ENCODE measurements at places on chromosomes 12 and 14. TPM values are rescaled to one million over a fixed set of nuclear protein-coding genes. Genes with fewer than 3 reads are reported as not detected.

DNA sequence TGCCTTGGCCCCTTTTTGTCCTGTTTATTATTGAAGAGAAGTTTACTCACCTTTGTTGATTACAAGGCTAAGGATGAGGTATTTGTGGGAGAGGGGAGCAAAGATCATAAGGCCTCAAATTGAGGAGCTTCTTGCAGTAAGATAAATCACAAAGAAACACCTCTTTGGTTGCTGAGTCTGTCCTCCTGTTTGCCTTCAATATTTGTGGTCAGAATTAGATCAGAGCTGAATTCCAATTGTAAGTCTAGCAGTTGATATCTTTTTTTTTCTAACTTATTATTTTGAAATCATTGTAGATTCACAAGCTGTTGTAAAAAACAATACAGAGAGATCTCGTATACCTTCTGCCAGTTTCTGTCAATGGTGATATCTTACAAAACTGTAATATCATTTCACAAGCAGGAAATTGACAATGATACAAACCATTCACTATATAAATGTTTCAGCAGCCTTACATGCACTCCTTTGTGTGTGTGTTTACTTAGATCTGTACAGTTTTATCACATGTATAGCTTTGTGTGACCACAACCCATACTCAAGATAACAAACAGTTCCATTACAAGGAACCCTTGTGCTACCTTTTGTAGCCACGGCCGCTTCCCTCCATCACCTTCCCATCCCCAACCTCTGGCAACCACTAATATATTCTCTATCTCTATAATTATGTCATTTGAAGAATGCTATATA lies 97.4 kb downstream of the KICS2 start:
- DNase-seq = no peak

- no peak for DNase-seq
Observed at GRCh38 chr12:123164710-123165261, 13.9 kb upstream of the PITPNM2 start.

GRCh38 chr12:51622564-51622963 lies 31.5 kb downstream of the SCN8A start:
- DNase-seq = no peak

DNA sequence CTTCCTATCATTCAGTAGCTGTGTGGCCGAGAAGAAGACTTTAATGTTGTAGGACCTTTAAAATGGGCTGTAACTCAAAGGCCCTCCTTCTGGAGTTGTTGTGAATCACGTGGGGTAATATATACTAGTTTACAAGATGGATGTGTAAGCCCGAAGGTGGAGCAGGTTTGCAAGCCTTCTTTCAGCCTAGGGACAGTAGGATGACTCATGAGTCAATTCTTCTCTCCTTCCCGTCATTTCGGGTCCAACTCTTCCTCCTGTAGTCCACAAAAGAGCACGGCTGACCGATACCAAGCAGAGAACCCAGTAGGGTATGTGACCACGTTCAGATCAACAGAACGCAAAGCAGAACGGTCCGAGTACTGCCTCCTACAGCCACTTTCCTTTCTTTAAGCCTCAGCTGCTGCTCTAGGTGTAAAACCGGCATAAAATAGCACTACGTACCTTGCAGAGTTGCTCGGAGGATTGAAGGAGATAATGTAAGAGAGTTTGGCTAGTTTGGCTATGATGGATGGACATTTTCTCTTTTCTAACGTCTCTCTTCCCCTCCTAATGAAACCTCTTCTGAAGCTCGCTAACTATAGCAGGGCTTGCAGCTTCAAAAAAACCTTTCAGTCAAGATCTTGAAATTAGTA lies 1.3 kb upstream of the RASSF3 start:
- no peak for DNase-seq

DNA sequence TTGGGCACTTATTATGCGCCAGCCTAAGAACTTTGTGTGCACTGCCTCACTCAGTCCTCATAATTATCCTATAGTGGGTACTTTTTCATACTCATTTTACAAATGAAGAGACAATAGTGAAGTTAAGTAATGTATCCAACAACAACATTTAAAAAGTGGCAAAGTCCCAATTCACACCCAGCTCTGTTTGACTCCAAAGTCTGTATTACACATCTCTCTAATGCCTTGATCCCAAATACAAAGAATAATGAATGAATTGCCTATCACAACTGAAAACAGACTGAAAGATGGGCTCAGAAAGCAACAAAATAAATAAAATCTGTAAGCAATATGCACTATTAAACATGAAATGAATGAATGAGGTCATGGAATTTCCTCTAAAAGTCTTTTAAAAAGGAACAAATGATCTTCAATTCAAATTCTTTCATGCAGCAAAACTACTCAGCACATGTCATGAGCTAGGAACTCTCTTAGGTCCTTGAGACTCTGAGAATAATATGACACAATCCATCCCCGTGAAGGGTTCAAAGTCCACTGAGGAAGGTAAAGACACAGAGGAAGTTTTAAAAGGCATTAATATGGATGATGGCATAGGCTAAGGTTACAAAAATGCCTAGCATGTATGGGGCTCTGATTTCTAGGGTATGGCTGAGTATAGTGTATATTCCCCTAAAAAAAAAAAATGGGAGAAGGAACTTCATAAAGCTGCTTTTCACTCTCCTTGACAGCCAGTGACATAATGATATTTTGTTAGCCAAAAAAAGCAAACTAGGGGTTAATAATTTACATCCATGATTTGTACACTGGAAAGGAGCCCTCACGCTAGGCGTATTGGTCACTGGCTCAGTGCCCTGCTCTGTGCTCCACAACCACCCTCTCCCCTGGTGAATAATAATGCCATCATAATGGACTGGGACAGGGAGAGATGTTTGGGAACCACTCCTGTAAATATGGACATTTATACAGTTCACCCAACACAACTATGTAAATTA lies 103.4 kb downstream of the SLC2A13 start:
- DNase-seq = no peak

DNA sequence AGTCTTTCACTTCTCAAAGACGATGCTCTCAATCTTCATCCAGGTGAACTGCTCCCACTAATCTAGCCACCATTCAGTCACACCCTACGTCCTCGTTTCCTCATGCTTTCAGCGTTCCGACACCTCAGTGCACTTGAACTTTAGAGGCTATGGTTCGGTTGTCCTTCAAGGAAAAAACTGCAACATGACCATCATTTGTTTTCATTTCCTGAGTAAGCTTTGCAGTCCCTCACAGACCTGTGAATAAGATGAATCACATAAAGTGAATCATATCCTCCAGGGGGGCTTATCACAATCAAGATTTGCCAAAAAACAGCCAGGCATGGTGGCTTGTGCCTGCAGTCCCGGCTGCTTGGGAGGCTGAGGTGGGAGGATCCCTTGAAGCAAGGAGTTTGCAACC lies 80.2 kb downstream of the TMCC3 start:
- no peak for DNase-seq

GRCh38 chr12:793037-793436 lies 40.7 kb downstream of the WNK1 start:
- no peak for DNase-seq

- DNase-seq = no peak
Observed at GRCh38 chr14:99419905-99420304, 60.8 kb downstream of the SETD3 start.

DNA sequence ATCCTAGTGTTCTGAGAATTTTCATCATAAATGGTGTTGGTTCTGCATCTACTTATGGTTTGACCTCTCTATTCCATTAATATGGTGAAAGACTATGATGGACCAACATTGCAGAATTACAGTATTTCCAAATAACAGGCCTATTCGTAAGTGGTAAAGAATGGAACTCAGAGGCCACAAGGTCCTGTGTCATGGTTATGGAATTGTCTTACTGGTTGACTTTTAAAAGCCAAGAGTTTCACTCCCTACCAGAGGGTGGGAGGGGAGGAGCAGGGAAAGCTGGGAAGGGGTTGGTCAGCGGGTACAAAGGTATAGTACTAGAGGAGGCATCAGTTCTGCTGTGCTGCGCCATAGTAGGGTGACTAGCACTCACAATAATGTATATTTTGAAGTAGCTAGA lies 153.4 kb downstream of the TMEM132D start:
- no peak for DNase-seq

- no peak for DNase-seq
Observed at GRCh38 chr14:43475757-43476156, 1031.3 kb downstream of the FSCB start.

GRCh38 chr12:116372815-116373214 lies 95.3 kb upstream of the MED13L start:
- no peak for DNase-seq

DNA sequence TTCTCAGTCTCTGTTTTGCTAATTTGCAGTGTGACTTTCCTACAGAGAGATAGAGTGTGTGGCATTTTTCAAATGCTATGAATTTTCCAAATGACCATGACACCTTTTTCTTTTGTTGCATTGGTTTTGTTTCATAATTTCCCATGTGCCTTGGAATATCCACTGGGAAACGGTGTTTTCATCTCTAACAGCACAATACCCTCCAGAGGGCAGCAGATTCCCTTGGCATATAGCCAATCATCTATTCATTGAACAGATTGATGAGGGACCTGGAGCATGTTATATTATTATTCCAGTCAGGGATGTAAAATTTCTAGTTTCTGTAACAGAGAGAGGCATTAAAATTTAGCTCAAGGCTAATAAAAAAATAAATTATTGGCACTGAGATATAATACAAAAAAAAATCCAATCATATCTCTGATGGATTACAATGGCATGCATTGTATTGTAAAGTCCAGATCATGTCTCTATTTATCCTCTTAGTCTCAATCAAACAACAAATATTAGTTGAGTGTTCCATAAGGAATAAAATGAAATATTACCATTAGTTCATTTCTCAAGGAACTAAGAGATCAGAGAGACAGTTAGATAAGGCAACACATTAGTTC lies 29.6 kb upstream of the NTN4 start:
- DNase-seq = no peak

- DNase-seq = no peak
Observed at GRCh38 chr12:53626702-53627169, 554 bp upstream of the ATF7 start.

DNA sequence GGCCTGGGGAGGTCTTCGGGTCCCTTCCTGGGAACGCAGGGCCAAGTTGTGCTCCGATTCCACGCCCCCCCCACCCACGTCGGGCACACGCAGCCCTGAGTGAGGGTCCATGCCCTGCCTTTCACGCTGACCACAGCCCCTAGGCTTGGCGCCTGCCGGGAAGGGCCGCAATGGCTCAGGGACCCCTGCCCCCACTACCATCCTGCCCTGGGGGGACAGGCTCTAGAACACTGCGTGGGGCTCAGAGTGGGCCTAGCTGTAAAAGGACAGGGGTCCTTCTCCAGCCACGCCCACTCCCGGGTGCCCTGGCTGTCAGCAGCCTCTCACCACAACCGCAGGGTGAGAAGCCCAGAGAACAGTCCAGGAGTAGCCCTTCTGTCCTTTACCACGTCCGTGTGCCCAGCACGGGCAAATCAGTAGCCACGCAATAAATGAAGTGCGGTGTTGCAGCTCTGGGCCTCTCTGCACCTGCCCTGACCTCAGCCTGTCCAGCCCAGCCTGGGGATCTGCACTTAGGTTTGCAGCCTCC lies 9.4 kb upstream of the GPR68 start:
- DNase-seq = no peak

DNA sequence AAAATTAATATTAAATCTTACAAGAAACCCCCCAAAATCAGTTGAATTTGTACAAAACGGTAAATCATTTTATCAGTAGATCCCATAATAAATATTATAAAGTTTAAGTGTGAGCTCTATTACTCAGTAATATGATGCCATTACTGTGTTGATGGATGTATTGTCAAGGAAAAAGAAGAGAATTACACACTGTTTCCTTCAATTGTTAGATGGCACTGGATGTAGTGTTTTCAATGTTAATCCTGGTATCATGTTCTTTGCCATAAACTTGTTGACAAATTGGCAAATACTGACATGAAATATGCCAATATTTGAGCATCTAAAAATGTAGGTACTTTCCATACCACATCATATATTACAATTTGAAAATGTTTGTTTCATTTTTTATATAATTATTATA lies 101.6 kb downstream of the NTS start:
- DNase-seq = no peak

- DNase-seq = no peak
Observed at GRCh38 chr12:121806009-121806545, 2.3 kb downstream of the SETD1B start.

DNA sequence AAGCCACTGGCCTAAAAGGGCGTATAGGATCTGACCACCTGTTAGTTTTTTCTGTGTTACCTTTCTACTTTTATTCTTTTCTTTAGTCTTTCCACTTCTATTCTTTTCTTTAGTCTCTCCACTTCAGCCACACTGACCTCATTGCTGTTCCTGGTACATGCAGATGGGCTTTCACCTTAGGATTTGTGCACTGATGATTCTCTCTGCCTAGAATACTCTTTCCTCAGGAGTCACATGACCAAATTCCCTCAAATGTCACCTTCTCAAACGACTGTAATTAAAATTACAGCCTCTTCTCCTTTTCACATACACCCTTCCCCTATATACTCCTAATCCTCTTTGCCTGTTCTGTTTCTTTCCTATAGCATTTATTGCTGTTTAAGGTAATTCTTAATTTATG lies 36.0 kb downstream of the GPHN start:
- DNase-seq = no peak

DNA sequence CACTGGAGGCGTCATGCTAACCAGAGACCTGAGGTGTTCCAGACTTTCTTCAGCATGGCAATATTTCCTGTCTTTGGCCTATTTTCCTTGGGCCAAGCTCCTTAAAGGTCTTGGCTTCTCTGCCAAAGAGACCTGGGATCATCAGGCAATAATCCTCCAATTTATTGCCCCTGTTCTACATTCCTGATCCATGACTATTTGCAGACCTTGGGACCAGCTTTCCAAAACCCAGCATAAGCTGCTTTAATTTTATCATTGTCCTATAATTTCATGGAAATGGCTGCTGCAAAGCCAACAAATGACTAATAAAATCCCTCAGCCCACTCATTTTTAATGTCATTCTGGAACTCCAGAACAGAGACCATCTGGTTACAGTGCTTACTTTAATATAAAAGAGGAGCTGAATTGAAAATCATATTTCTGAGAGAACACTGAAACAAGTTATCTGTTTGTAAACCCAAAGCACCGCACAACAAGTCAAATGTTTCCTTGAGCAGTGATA lies 166.9 kb upstream of the BTG1 start:
- no peak for DNase-seq

DNA sequence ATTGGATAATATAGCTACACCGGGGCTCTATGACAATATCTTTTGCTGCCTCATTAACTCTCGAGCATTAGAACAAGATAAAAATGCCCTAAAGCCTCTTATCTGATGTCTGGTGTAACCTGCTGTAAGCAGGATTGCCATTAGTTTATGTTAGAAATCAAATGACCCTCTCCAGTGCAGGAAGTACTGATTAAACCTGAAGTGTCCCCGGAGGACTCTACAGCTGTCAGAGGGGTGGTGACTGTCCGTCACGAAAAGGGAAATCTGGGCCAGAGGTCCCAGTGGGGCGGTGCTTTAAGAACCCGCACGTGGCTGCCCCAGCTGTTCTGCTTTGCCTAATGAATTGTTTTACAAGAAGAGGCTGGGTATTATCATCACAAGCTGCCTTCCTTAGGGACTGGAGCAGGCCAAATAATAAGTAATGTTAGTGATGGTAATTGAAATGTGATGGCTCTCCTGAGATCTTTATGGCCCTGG lies 55.7 kb downstream of the LIN52 start:
- peak; percentile 88 for DNase-seq

- DNase-seq = no peak
Observed at GRCh38 chr14:65033181-65033580, 46.5 kb downstream of the FNTB start.

Gene HOTAIR
- not detected for total RNA-seq

Gene ZFHX2
- total RNA-seq = 0.47 TPM

Gene LHX5
- not detected for total RNA-seq

Gene DIO2
- 3.6 TPM for total RNA-seq

Gene TMPRSS12
- not detected for total RNA-seq

Gene TEX52
- not detected for total RNA-seq

Gene CNIH1
- total RNA-seq = 82.7 TPM

Gene SELPLG
- total RNA-seq = 2.3 TPM

Gene CGRRF1
- total RNA-seq = 13.5 TPM

All from heart left ventricle (tissue), 16 donors.